ENCODE measurements at places on chromosomes 5 and 9. TPM values are rescaled to one million over a fixed set of nuclear protein-coding genes. Genes with fewer than 3 reads are reported as not detected.

IRX2 gene
- total RNA-seq: 11.3 TPM

EQTN gene
- total RNA-seq: not detected

TSLP gene
- total RNA-seq: 2.0 TPM

KCNV2 gene
- total RNA-seq: not detected

NTRK2 gene
- not detected for total RNA-seq

NFIB gene
- total RNA-seq: 11.9 TPM

PDLIM4 gene
- total RNA-seq: 12.9 TPM

FBP1 gene
- total RNA-seq: not detected

HSPB3 gene
- not detected for total RNA-seq

ELOVL7 gene
- 22.1 TPM for total RNA-seq

TMEFF1 gene
- total RNA-seq: 0.13 TPM

PRLR gene
- total RNA-seq: not detected

PCDHB2 gene
- total RNA-seq: 1.1 TPM

DAB2 gene
- total RNA-seq: 0.51 TPM

CEL gene
- 0.53 TPM for total RNA-seq

CENPK gene
- 4.2 TPM for total RNA-seq

PTCH1 gene
- 0.64 TPM for total RNA-seq

ENTPD2 gene
- 0.79 TPM for total RNA-seq

CDH6 gene
- 0.13 TPM for total RNA-seq

SPATA31C1 gene
- not detected for total RNA-seq

ARID3C gene
- 0.26 TPM for total RNA-seq

UGT3A1 gene
- total RNA-seq: not detected

SPINK13 gene
- not detected for total RNA-seq

CYSRT1 gene
- total RNA-seq: 3.9 TPM

SLC31A2 gene
- total RNA-seq: 25.1 TPM

CCL27 gene
- not detected for total RNA-seq

PCSK1 gene
- total RNA-seq: not detected

LHX6 gene
- total RNA-seq: 0.13 TPM

ATG12 gene
- total RNA-seq: 28.8 TPM

DEPDC1B gene
- total RNA-seq: 2.1 TPM

CER1 gene
- not detected for total RNA-seq

PCDHGC4 gene
- 0.90 TPM for total RNA-seq

MEGF10 gene
- total RNA-seq: 0.26 TPM

ZNF462 gene
- 8.3 TPM for total RNA-seq

SLC4A9 gene
- not detected for total RNA-seq

TMEM252 gene
- total RNA-seq: not detected

SNCB gene
- not detected for total RNA-seq

MAMDC4 gene
- 1.5 TPM for total RNA-seq

OTP gene
- total RNA-seq: not detected

SLC6A19 gene
- not detected for total RNA-seq

SH3RF2 gene
- total RNA-seq: 6.3 TPM

FBP2 gene
- not detected for total RNA-seq

GABBR2 gene
- not detected for total RNA-seq

ISOC1 gene
- total RNA-seq: 9.9 TPM

C8G gene
- total RNA-seq: 0.79 TPM

OTULINL gene
- 0.79 TPM for total RNA-seq

OR1J2 gene
- total RNA-seq: not detected

TRIM36 gene
- 0.77 TPM for total RNA-seq

RELL2 gene
- 16.6 TPM for total RNA-seq

SEMA5A gene
- total RNA-seq: 1.3 TPM

PCDHB3 gene
- 0.13 TPM for total RNA-seq
